Activated naive CD8-positive, alpha-beta T cell treated with anti-CD3 and anti-CD28 coated beads, Interleukin-2, amount 50 U/mL, for 16 hours (primary cell): ENCODE measurements at places on chromosomes 3 and 15.

GRCh38 chr3:134777341-134777740 is 17.7 kb upstream of the EPHB1 start:
- no peak for DNase-seq

DNA sequence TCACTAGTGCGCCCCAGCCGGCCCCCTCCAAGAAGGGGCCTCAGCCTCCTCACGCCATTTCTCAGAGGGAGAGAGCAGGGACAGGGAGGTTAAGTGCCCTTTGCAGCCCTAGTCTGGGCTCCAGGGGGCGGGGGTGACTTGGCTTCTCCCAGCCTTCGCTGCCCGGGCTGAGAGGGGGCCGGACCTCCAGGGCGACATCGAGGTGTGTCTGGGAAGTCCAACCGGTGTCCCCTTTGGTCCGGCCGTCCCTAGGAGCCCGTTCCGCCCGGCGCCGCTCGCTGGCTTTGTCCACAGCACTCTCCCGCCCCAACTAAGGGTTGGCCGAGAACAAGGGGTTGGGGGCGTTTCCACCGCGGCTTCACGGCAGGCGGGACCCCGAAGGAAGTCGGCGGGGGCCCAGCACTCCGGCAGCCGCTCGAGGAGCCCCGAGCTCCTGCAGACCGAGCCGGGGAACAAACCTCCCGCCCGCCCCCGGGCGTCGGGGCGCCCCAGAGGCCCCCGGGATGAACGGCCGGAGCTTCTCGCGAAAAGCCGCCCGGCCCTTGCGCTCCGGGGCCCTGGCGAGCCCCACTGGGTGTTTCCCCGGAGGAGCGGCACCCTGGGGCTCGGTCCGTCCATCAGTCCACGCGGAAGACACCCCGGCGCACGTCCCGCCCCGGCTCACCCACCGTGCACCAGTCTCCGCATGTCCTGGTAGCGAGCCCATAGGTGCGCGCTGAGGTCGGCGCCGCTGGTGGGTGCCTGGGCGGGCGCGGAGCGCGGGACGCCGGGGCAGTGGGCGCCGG is 627 bp downstream of the NT5DC2 start:
- no peak for DNase-seq

DNA sequence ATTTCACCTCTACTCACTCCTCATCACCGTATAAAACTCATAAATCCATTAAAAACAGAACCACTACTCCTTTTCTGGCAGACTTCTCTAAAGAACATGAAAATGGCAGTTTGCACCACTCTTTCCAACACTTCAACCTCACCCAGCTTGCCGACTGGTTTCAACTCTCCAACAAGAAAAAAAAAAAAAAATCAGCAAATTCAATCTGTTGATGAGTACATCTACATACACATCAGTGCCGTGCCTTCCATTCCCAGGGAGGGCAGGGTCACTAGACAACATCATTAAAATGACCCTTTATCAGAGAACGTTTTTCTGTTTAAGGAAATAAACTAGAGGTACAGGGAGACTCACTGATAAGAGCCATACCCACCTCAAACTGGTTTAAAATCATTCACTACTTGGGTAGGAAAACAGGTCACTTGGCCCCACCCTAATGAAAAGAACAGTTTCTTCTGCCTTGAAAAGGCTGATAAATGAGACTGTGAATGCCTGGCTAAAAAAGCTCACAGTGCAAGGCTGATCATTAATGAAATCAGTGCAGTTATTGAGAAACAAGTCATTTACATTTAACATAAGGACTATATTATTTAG is 6.0 kb downstream of the ANXA2 start:
- no peak for DNase-seq

DNA sequence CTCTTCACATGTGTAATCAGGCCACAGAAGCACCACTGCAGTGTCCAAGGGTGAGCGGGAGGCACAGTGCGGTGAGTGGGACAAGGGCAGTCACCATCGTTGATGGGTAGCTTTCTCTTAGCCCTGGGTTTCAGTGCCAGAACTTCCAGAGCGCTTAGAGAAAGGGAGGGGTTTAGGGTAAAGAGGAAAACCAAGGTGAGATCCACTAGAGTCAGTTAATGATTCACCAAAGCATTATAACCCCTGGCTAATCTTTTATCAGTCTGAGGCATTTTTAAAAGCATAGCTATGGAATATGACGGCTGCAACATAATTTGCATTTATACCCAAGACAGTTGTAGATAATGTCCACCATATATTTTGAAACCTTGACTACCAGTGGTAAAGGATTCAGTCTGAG is 94.8 kb downstream of the SHQ1 start:
- no peak for DNase-seq

DNA sequence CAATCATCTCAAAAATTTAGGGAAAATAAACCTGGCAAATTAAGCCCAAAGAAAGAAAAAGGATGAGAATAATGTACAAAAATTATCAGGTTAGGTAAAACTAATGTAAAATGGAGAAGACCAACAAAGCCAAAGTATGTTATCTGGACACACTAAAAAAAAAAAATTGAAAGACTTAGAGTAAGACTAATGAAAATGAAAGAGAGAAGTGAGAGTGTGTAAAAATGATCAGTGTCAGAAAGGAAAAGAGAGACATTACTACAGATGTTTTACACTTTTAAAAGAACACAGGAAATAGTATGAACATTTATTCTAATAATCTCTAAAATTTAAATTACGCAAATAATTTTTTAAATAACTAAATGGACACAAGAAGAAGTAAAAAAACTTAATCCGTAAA is 573.3 kb upstream of the NR2F2 start:
- no peak for DNase-seq

DNA sequence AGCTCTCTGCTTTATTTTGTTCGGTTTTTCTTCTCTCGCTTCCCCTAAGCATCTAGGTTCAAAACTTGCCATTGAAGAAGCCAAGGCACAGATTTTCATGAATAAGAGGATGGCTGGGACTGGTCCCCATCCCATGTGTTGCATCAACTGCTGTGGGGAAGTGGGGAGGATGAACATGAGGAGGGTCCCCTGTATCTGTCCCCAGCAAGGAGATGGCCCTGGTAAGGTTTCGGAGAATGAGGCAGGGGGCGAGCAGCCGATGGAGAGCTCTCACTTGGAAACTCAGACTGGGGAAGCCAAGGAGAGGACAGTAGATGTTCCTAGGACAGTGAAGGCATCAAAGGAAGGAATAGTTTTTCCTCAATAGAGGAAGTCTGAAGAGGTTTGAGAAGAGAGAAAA is 142.0 kb upstream of the ATP2B2 start:
- no peak for DNase-seq

GRCh38 chr3:10090179-10090578 is 17.9 kb downstream of the FANCD2OS start:
- DNase-seq = no peak

- DNase-seq = no peak
These were observed 40.1 kb upstream of the CAPN3 start for GRCh38 chr15:42319206-42319605.

- DNase-seq = no peak
These were observed 240.4 kb upstream of the BHLHE40 start for GRCh38 chr3:4738737-4739274.

- no peak for DNase-seq
These were observed 121.5 kb downstream of the MCTP2 start for GRCh38 chr15:94352636-94353487.

DNA sequence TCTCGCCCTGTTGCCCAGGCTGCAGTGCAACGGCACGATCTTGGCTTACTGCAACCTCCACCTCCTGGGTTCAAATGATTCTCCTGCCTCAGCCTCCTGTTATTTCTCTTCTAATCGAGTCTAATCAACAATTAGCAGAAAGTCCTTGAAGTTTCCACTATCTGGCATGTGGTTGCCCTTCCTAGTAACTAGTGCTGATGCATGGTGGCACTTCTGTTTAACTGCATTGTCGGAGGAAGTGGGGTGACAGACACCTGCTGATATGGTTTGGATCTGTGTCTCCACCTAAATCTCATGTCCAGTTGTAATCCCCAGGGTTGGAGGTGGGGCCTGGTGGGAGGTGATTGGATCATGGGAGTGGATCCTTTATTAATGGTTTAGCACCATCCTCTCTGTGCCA is 9.2 kb downstream of the CRTAP start:
- DNase-seq = no peak
